Activated naive CD8-positive, alpha-beta T cell treated with anti-CD3 and anti-CD28 coated beads for 36 hours (primary cell): ENCODE measurements at places on chromosomes 4 and X. TPM values are rescaled to one million over a fixed set of nuclear protein-coding genes. Genes with fewer than 3 reads are reported as not detected.
A peak's percentile ranks its signal among the peaks of the same experiment; 100 is the strongest.

- H3K4me1 ChIP-seq, result peaks cover 39% of the 10 kb centered on the region
- peak overlapping the region; percentile 89 for H3K4me3 ChIP-seq
- peak; percentile 48 for DNase-seq
- peaks cover 22% of the 10 kb centered on the region for H3K36me3 ChIP-seq
Observed at GRCh38 chrX:12970691-12971202, 4.2 kb upstream of the TMSB4X start.

- peaks cover 23% of the 10 kb centered on the region for H3K4me1 ChIP-seq
- no peaks in the 10 kb centered on the region for H3K36me3 ChIP-seq
- no peaks in the 10 kb centered on the region for H3K27me3 ChIP-seq
- H3K27ac ChIP-seq, result no peak overlapping the region
- no peak for DNase-seq
Observed at GRCh38 chrX:12895866-12896265, 10.6 kb upstream of the TLR8 start.

- no peak overlapping the region for H3K4me3 ChIP-seq
- peak; percentile 6 for DNase-seq
- no peaks in the 10 kb centered on the region for H3K4me1 ChIP-seq
- no peak overlapping the region for H3K27ac ChIP-seq
Observed at GRCh38 chrX:38175139-38175538, 45.5 kb downstream of the SRPX start.

DNA sequence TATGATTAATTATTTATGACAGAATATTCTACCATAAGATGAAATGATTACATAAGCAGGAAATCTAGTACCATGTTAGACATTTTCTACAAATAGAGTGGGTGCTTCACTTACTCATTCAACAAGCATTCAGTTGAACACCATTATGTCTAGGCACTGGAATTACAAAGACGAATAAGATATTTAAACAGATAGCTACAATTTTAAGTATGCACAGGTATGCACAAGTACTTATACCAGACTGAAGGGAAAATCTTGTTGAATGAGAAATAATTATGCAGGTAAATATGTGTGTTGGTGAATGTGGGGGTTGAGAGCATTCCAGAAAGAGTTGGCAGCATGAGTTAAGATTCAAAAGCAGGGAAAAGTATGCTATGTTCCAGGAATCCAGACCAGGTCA lies 107.3 kb upstream of the CNKSR2 start:
- H3K27me3 ChIP-seq, result no peaks in the 10 kb centered on the region
- no peak overlapping the region for H3K27ac ChIP-seq
- H3K4me1 ChIP-seq, result no peaks in the 10 kb centered on the region

- no peak for DNase-seq
- no peak overlapping the region for H3K4me3 ChIP-seq
- H3K27me3 ChIP-seq, result no peaks in the 10 kb centered on the region
- H3K27ac ChIP-seq, result no peak overlapping the region
- no peaks in the 10 kb centered on the region for H3K36me3 ChIP-seq
Observed at GRCh38 chr4:89823416-89823815, 13.5 kb downstream of the SNCA start.

DNA sequence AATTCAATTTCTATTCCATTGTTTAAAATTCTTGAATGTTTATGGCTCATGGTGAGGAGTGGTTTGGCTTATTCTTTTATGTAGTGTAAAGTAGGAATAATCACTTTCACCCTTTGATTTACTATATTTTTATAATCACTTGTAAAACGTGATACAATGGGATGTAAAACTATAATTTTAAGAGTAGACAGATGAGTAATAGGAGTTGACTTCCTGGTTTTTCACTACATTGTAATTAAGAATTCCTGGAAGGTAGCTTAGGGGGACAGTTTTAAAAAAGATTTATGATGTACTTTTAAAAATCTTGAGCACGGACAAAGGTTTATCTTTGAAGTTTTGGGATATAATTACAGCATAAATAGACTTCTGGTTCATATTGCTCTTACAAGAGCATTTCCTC lies 65.3 kb downstream of the PDGFC start:
- no peak overlapping the region for H3K27ac ChIP-seq
- no peak for DNase-seq
- H3K4me1 ChIP-seq, result no peaks in the 10 kb centered on the region
- no peak overlapping the region for H3K4me3 ChIP-seq
- H3K36me3 ChIP-seq, result no peaks in the 10 kb centered on the region
- H3K27me3 ChIP-seq, result no peaks in the 10 kb centered on the region

ODAPH gene
- total RNA-seq, result not detected

DNA sequence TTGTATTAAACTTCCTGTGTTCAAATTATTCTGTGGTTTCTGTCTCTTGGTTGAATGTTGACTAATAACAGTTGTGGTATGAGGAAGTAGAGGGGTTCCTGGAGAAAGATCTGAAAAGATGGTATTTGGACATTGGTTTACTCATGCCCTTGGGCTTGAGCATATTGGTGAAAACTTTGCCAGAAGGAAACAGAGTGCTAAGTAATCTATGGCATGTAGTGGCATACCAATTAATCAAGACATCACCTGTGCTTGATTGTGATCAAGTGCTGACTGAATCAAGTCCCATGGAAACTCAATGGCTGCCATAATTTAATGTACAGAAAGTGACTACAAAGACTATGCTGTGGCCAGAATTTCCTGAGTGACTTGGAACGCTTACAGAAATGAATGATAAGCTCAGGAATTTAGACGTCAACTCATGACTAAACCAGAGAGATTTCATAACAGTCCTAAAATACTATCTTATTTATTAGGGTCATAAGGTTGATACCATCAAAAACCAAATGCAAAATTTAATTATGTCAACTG lies 2062.9 kb downstream of the ARAP2 start:
- H3K36me3 ChIP-seq, result no peaks in the 10 kb centered on the region
- no peak for DNase-seq
- H3K4me1 ChIP-seq, result no peaks in the 10 kb centered on the region
- no peak overlapping the region for H3K27ac ChIP-seq

DNA sequence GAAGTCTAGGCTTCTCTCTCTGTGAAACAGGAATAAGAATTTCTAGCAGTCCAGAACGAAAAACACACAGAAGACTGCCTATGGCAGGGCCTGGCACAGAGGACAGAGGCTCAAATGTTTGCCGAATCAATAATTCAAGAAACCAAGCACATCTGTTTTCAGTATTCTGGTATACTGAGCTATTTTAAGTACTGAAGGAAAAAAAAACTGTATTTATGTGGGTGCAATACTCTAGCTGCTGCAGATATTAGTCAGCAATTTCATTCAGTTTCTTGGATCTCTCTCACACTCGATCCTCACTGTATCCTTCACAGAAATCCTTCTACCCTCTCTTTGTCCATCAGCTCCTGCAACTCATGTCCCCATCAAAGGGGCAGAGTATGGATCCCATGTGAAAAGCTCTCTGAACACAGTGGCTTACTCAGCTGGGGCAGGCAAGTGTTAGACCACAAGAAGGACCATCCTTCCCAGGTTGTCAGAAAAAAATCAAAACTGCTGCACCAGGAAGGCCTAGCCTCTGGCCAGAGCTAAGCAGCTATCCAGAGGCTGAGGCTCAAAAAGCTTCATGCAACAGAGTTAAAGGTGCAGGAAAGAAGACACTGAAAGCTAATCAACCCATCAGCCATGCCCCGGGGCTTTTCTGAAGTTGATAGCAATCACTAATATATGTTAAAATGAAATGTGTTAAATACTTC lies 9.1 kb upstream of the USO1 start:
- H3K27me3 ChIP-seq, result no peaks in the 10 kb centered on the region
- H3K4me3 ChIP-seq, result no peak overlapping the region
- peaks cover 12% of the 10 kb centered on the region for H3K4me1 ChIP-seq
- DNase-seq, result no peak
- H3K36me3 ChIP-seq, result peaks cover 2% of the 10 kb centered on the region

KLHL4 gene
- not detected for total RNA-seq

- no peak for DNase-seq
- peaks cover 15% of the 10 kb centered on the region for H3K27me3 ChIP-seq
- H3K4me3 ChIP-seq, result peak overlapping the region; percentile 73
- peak overlapping the region; percentile 45 for H3K27ac ChIP-seq
- peaks cover 37% of the 10 kb centered on the region for H3K36me3 ChIP-seq
Observed at GRCh38 chr4:89110541-89110985, 770 bp upstream of the TIGD2 start.

DNA sequence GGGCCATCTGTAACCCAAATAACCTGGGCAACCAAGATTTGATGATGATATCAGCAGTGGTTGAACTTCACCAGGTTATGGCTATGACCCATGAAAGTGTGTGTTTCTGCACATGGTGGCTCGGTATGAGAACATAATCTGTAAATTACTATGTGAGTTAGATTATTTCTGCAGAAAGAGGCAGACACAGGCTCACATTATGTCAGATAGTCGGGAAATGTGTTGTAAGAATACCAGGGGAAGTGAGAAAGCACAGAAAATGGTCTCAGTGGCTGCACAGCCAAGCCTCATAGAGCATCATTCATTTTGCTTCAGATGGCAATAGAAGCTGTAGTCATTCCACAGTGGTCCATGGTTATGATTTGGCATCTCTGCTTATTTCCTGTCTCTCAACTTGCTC lies 63.0 kb upstream of the RBPJ start:
- H3K27me3 ChIP-seq, result peaks cover 28% of the 10 kb centered on the region
- no peak overlapping the region for H3K4me3 ChIP-seq
- no peaks in the 10 kb centered on the region for H3K4me1 ChIP-seq

- H3K36me3 ChIP-seq, result no peaks in the 10 kb centered on the region
- no peaks in the 10 kb centered on the region for H3K4me1 ChIP-seq
- H3K27me3 ChIP-seq, result no peaks in the 10 kb centered on the region
- no peak overlapping the region for H3K4me3 ChIP-seq
Observed at GRCh38 chr4:60450054-60450453, 750.1 kb upstream of the ADGRL3 start.

IRS4 gene
- total RNA-seq, result not detected

GRCh38 chr4:1501754-1502500 lies 95.7 kb upstream of the NKX1-1 start:
- H3K27ac ChIP-seq, result no peak overlapping the region
- DNase-seq, result no peak
- no peak overlapping the region for H3K4me3 ChIP-seq
- no peaks in the 10 kb centered on the region for H3K36me3 ChIP-seq

GRCh38 chr4:153641532-153641931 lies 42.5 kb upstream of the TLR2 start:
- no peaks in the 10 kb centered on the region for H3K27me3 ChIP-seq
- H3K4me3 ChIP-seq, result no peak overlapping the region
- H3K4me1 ChIP-seq, result peaks cover 3% of the 10 kb centered on the region
- H3K36me3 ChIP-seq, result peaks cover 8% of the 10 kb centered on the region

- H3K4me3 ChIP-seq, result no peak overlapping the region
- H3K4me1 ChIP-seq, result no peaks in the 10 kb centered on the region
- no peaks in the 10 kb centered on the region for H3K27me3 ChIP-seq
- no peaks in the 10 kb centered on the region for H3K36me3 ChIP-seq
- no peak for DNase-seq
Observed at GRCh38 chr4:113183032-113183605, 133.7 kb downstream of the ANK2 start.

- no peak for DNase-seq
- no peaks in the 10 kb centered on the region for H3K4me1 ChIP-seq
- H3K4me3 ChIP-seq, result no peak overlapping the region
- H3K27me3 ChIP-seq, result no peaks in the 10 kb centered on the region
Observed at GRCh38 chr4:84031401-84031800, 467.7 kb downstream of the NKX6-1 start.

DNA sequence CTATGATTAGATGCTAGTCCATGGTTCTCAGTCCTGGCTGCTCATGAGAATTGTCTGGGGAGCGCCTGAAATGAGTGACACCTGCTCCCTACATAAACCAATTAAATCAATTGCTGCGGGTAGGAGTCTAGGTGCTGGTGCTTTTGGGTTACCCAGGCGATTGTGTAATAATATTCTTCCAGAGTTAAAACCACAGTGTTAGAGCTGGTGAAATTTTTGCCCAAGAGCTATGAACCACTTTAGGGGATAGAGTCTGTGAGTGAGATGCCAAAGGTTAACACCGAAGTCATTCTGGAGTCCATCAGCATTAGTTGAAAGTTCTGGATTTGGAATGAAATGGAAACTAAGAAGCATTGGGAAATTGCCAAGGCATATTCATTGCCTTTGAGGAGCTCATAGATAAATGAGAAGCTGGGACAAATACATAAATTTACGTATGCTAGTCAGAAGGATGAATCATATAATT lies 15.3 kb downstream of the PDK3 start:
- peak overlapping the region; percentile 71 for H3K4me3 ChIP-seq
- H3K27ac ChIP-seq, result peak overlapping the region; percentile 95
- H3K4me1 ChIP-seq, result peaks cover 48% of the 10 kb centered on the region
- no peak for DNase-seq

DNA sequence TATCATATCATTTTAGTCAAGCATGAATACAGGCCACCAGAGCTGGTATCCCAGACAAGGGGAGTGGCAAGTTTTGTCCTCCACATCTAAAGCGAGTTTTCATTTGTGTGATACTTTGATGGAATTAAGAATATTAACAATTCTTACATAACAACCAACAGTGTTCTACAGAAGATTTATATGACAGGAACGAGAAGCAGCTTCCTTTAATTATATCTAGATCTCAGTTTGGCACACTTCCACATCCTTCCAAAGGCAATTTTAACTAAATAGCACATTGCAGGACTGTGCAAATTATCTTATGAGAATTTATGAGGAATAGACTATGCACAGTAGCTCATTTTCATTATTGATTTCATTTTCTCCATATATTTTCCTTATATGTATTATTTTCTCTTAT lies 121.2 kb upstream of the GUCY1A1 start:
- H3K27ac ChIP-seq, result no peak overlapping the region
- H3K36me3 ChIP-seq, result no peaks in the 10 kb centered on the region
- H3K4me3 ChIP-seq, result no peak overlapping the region
- peaks cover 4% of the 10 kb centered on the region for H3K27me3 ChIP-seq
- no peak for DNase-seq

PPP1R2C gene
- not detected for total RNA-seq

DNA sequence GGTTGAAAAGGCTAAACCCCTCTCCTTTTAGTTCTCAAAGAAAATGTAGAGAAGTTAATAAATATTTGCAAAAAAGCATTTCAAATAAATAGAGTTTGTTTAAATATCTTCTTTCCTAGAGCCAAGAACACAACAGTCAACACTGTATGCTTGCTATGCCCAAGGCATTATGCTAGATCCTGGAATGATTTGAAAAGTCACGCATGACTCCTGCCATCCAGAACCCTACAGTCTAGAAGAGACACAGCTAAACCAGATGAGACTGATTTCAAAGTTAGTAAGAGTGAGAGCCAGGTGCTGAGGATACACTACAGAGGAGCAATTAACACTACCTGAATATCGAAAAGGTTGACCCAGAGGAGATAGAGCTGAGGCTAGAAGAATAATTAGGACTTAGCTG lies 205.8 kb downstream of the NWD2 start:
- H3K4me1 ChIP-seq, result peaks cover 8% of the 10 kb centered on the region
- no peak overlapping the region for H3K27ac ChIP-seq
- no peaks in the 10 kb centered on the region for H3K36me3 ChIP-seq
- H3K27me3 ChIP-seq, result peaks cover 34% of the 10 kb centered on the region
- H3K4me3 ChIP-seq, result no peak overlapping the region
- no peak for DNase-seq

GRCh38 chrX:123871309-123871708 lies 11.5 kb downstream of the XIAP start:
- H3K36me3 ChIP-seq, result peaks cover 7% of the 10 kb centered on the region
- DNase-seq, result no peak
